ENCODE measurements at places on chromosomes 11 and 22.

- no peak for DNase-seq
These were observed 11.9 kb upstream of the LIN7C start for GRCh38 chr11:27518518-27518917.

DNA sequence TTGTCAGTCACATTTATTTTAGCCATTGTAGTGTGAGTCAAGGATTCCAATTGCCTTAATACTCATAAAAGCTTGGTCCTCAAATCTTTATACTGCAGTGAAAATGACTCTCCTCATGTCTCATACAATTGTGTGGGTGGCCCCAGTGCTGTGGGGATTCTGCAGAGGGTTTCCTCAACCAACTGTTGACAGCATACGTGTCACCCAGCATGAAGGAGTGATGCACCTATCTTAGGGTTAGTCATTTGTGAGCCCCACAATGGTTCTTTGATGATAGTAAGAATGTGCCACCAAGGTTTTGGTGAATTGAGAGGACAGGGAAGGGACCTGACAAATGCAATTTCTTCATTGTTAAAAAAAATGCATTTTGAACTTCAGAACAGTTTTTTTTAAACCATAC is 1046.2 kb downstream of the OPCML start:
- no peak for DNase-seq

- DNase-seq: no peak
These were observed 4.7 kb upstream of the GRK2 start for GRCh38 chr11:67261640-67261945.

DNA sequence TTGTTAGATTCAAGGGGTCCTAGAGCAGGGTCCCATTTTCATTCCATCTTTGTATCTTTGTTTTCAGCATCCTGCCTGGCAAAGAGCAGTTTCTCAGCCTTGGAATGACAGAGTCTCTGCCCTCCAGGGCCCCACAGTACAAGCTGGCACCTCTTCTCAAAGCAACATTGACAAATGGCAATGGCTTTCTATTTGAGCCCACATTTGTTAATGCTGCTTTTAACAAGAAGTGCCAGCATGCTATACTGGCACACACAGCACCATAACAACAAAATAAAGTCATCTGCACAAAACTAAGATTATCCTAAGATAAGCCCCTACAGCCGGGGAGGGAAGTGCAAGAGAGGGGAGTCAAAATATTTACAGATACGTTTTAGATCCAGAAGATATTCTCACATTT is 309.7 kb upstream of the C11orf87 start:
- DNase-seq: no peak

DNA sequence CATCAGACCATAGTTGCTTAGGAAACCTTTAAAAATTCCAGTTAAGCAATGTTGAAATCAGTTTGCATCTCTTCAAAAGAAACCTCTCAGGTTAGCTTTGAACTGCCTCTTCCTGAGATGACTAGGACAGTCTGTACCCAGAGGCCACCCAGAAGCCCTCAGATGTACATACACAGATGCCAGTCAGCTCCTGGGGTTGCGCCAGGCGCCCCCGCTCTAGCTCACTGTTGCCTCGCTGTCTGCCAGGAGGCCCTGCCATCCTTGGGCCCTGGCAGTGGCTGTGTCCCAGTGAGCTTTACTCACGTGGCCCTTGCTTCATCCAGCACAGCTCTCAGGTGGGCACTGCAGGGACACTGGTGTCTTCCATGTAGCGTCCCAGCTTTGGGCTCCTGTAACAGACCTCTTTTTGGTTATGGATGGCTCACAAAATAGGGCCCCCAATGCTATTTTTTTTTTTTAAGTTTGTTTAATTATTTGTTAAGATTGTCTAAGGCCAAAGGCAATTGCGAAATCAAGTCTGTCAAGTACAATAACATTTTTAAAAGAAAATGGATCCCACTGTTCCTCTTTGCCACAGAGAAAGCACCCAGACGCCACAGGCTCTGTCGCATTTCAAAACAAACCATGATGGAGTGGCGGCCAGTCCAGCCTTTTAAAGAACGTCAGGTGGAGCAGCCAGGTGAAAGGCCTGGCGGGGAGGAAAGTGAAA is 73.4 kb downstream of the NCAPD3 start:
- no peak for DNase-seq

DNA sequence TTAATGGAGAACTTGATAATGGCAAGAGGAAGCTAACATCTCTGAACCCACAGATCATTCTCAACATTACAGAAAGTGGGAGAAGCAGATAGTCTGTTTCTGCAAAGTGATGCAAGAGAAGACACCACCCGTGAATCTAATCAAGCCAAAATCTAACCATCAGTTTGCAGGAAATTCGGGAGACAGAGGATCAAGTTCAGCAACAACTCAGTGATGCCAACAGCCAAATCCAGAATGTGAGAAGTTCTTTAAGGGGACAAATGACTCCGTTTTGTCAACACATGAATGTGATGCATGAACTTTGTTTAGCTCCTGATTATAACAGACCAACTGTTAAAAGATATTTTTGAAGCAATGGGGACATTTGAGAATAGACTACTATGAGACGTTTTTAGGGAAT is 95.2 kb upstream of the LDLRAD3 start:
- no peak for DNase-seq

GRCh38 chr11:99739464-99740089 is 718.8 kb downstream of the CNTN5 start:
- DNase-seq: no peak

GRCh38 chr11:64605244-64605560 is 14.2 kb downstream of the SLC22A12 start:
- peak; percentile 22 for DNase-seq

DNA sequence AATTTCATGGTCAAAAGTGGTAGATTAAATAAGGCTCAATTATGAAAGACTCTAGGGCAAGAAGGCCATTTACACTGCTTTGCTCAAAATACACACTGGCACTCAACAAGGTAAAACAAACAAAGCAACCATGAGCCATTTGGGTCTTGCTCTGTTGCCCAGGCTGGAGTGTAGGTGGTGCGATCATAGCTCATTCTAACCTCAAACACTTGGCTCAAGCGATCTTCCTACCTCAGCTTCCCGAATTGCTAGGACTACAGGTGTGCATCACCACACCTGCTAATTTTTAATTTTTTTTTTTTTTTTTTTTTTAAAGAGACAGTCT is 10.9 kb upstream of the AGBL2 start:
- DNase-seq: no peak

DNA sequence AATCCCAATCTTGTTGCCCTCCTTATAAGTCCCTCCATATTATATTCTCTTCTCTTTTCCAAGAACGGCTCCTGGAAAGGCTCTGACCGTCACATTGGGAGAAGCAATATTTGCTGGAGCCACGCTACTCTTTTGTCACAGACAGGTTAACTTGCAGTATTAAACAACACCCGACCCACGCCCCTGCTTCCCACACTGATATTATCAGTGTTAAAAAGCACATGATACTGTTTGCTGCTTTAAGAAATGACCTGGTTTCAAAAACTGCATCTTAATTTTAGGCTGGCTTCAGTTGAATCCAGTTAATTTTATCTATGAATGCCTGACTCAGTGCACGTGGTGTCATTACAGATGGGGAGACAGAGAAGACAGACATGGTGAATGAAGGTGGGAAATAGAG is 3.1 kb downstream of the FLI1 start:
- no peak for DNase-seq

DNA sequence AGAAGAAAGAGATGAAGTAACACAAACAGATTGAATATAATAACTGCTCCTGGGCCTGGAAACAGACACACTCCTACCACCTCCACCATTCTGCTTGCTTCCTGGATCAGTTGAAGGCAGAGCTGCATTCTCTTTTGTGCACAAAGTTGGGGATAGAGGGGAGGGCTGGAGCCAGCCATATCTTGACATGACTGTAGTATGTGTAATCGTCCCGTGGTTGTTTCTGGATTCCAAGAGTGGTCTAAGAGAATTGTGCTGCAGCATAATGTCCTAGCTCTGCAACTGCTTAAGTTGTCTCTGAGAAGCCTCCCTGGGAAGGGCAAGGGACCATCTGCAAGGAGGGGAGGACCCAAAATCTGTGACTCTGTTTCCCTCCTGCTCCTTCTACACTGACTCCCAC is 3.2 kb downstream of the CRY2 start:
- no peak for DNase-seq

- DNase-seq: peak; percentile 72
These were observed 16.0 kb downstream of the SLC43A1 start for GRCh38 chr11:57499413-57499982.

DNA sequence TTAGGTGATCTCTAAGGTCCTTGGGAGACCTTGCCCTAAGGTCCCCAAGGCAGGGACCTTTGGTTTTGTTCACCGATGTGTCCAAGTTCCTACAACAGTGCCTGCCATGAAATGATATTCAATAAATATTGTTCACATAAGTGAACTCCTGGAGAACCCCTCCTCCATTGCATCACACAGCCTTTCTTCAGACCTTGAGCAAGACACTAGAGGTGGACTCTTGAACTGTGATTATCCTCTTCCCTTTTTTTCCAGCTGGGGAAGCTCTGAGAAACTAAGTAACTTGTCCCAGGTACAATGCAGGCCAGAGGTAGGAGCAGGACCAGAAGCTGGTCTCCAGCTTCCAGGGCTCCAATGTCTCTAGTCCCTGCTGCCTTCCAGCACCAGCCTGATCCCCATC is 76.6 kb upstream of the LMO1 start:
- no peak for DNase-seq

- no peak for DNase-seq
These were observed 42.5 kb downstream of the MCM5 start for GRCh38 chr22:35442471-35442870.

- DNase-seq: no peak
These were observed 225.9 kb downstream of the BRD1 start for GRCh38 chr22:49601614-49602321.

DNA sequence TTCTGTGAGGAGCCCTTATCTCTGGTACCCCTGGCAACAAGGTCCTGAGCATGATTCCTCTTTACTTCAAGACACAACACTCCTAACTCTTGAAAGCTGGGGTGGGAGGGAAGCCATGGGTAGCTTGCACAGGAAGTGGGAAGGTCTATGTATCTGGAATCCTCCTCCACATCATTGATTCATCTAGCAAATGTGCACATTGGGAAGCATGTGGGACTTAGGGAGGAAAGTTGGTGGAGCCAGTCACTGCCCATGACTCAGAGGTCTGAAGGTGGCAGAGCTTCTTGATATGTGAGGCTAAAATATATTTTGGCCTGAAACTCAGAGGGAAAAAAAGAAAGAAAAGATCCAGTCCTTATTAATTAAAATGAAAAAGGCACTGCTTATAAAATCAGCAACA is 1000.9 kb downstream of the DLG2 start:
- DNase-seq: no peak

DNA sequence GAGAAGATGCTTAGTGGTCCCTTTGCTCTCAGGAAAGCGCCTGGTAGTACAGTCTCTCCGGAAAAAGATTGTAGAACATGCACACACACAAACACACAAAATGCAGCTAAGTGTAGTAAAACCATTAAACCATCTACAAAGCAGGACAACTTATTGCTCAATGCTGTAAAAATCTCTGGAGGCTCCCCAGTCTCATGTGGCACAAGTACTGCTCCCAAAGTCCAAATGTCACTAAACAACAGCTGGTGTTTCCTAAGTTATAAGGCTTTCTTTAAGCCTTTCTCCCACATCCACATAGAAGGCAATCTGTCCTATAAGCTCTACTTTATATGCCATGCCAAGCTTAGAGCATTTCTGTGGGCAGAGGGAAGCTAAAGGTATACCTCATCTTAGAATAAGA is 32.9 kb downstream of the CDON start:
- no peak for DNase-seq

- DNase-seq: no peak
These were observed 12.7 kb downstream of the IGHMBP2 start for GRCh38 chr11:68916439-68916838.

- DNase-seq: peak; percentile 56
These were observed 23.8 kb downstream of the MICAL2 start for GRCh38 chr11:12134236-12134585.

DNA sequence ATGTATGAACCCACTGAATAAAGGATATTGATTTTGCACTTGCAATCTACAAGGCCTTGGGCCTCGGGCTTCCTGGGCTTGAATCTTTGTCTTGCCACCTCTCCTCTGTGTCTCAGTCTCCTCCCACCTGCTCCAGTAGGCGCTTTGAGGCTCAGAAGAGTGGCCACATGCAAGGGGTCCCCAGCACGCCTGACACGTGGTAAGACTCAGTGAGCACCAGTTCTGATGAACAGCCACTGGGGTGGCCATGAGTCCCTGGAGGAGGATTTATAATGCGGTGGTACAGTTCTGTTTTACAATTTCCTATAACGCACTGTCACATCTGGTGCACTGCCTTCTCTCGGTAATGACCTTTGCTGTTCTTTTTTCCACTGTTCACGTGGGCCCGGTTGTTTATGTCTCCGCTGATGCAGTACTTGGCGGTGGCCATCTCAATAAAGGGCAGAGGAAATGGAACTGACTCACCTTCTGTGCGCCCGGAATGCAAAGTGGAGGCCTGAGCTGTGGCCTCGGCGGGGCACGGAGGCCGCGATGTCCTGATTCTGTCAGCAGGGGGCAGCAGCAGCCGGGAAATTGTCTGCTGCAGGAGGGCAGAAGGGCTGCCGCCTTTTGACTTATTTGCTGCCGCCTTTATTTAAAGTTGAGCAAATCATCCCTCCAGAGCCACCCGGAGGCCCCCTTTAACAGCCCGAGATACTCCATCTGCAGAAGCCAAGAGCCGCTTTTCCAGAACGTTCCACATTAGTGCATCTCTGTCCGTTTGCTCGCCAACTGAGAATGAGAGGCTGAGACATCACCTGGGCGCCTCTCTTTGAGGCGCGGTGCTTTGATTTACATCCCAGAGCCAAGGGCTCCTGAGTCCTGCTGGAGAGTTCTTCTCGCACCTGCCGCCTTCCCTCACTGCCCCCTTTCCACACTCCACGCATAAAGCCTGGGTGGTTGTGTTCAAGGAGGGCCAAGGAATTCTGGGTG is 6.0 kb upstream of the IFT27 start:
- DNase-seq: peak; percentile 80

DNA sequence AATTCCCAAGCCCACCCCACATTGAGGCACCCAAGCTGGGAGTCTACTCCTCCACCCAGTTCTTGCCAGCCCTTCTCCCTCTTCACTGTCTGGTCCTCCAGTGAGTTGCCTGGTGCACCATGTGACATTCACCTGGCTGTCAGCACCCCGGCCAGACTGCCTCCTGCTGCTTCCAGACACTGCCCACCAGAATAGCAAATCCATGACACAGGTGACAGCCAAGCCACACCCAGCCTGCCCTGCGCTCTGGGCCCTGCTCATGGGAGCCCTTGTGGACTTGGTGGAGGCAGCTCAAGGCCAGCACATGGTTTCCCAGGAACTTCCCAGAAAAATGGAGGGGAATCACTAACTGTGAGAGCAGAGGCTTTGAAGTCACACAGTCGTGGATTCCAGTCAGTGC is 96.3 kb upstream of the CSNK2A3 start:
- DNase-seq: no peak
